CD4-positive, alpha-beta T cell treated with Interleukin-2 at 100 ng/mL for 4 hours (primary cell): ENCODE measurements at places on chromosomes 7 and 10.
A peak's percentile ranks its signal among the peaks of the same experiment; 100 is the strongest.

DNA sequence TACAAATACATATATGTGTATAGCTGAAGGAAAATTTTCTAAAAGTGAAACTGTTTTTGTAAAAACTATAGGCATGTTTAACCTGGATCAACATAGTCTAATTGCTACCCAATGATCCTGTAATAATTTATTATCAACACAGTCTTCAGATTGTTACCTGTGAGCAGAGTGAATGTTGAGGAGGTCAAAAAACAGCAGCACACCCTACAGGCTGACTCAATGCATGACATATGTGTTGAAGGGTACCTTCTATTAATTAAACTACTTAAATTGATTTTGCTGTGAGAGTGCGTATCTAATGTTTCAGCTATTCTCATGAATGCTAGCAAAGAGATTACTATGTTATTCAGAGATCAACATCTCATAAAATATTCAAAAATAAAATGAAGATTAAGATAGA, 411.4 kb downstream of the TNS3 start:
- DNase-seq = no peak

DNA sequence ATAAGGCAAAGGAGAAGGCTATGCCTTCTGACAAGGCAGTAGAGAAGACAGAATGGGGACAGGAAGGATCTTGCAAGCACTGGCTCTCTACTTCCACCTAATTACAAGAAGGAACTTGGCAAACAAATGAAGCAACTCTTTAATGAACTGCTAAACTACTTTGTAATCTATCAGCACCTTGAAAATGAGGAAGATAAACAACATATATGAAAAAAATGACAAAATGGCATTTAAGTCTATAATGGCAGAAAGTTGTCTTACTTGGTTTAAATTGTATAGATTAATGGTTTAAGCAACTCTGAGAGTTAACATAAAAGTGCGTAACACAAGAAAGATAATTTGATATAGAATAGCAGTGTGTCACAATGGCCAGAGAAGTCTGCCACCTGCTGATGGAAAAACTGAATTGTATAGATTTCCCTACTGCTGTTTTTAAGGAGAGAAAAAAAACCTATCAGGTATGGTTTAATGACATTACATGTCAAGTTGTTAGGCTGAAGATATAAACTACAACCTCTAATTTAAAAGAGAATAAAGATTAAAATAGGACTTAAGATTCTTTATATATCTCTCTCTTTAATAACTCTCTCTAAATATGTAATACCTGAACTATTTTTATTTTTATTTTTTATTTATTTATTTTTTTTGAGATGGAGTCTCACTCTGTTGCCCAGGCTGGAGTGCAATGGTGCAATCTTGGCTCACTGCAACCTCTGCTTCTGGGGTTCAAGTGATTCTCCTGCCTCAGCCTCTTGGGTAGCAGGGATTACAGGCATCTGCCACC, 11.8 kb downstream of the NT5C3A start:
- DNase-seq = peak; percentile 65

GRCh38 chr10:92530421-92530820, 43.5 kb downstream of the IDE start:
- DNase-seq = no peak

DNA sequence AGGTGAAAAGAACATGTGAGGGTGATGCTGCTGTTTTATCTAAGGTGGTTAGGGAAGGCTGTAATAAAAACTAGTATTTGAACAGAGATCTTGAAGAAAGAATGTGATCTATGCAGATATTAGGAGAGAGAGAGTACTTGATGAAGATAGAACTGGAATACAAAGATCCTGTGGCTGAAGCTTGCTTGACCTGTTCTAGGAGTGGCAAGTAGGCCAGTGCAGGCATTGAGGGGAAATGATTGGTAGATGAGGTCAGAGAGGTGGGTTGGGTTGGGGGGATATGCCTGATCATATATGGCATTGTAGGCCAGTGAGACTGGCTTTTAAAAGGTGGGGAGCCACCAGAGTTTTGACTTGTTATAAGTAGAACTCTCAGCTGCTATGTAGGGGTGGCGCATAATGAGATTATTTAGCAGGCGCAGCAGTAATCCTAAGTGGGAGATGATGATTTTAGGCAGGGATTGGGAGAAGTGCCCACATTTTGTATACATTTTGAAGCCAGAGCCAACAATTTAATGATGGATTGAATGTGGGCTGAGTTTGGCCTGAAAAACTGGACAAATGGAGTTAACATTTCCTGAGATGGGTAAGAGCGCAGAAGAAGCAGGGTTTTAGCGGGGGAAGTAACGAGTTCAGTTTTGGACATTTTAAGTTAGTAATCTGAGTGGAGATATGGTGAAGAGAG, 8.2 kb downstream of the CCSER2 start:
- no peak for DNase-seq

- DNase-seq = no peak
Observed at GRCh38 chr7:130150587-130150986, 54.6 kb downstream of the TMEM209 start.

DNA sequence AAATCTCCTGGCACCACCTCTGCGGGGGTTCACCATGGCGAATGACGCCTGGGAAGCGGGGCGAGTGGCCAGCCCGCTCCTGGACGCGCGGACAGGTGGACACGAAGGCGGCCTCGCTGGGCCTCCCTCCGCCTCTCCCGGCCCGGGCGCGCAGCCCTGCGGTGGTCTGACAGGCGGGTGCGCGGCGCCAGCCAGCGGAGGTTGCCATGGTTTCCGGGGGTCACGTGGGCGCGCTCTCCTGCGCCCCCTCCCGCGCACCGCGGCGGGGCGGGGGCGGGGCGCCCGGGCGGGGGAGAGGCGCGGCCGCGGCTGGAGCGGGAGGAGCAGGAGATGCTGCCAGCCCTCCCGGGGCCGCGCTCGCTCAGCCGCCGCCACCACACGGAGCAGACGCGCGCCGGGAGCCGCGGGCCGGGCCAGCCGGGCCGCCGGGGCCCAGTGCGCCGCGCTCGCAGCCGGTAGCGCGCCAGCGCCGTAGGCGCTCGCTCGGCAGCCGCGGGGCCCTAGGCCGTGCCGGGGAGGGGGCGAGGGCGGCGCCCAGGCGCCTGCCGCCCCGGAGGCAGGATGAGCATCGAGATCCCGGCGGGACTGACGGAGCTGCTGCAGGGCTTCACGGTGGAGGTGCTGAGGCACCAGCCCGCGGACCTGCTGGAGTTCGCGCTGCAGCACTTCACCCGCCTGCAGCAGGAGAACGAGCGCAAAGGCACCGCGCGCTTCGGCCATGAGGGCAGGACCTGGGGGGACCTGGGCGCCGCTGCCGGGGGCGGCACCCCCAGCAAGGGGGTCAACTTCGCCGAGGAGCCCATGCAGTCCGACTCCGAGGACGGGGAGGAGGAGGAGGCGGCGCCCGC, at the start of gene PRKAR2B:
Gene PRKAR2B (plus strand): TSS at position 359 of the 848 bp plus-strand sequence. CDS start 203 bp downstream, at position 562.
- DNase-seq = peak; percentile 76

DNA sequence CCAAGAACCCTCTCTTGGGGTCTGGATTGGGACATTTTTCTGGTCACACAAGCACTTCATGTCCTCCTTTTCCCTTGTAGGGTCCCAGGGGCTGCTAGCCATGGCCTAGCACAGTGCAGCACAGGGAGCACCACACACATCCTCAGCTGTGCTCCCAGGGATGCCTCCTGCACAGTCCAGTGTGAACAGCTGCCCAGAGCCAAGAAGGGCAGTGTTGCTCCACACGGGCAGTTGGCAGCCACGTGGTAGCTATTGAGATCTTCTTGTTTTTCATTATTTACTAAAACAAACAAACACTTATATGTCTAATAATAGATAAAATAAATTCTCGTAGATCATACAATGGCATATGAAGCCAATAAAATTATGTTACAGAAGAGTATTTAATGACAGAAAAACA, 13.9 kb upstream of the LANCL2 start:
- no peak for DNase-seq

- DNase-seq = no peak
Observed at GRCh38 chr7:25398418-25398817, 170.1 kb upstream of the NPVF start.

DNA sequence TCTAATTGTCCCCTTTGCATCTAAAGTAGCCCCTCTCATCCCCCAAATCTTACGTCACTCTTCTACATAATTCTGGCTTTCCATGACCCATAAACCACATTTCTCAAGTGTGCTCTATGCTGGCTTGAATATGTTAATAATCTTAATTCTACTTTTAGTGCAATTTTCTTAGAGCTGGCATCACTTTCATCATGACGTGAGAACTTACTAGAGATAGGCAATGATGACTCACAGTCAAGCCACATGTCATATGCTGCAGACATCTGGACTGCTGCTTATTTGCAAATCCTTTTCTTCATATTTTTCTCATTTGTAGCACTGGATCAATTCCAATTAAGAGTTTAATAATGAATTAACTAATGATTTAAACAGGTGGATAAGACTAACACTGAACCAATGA, 260.7 kb upstream of the PRKCQ start:
- DNase-seq = no peak

DNA sequence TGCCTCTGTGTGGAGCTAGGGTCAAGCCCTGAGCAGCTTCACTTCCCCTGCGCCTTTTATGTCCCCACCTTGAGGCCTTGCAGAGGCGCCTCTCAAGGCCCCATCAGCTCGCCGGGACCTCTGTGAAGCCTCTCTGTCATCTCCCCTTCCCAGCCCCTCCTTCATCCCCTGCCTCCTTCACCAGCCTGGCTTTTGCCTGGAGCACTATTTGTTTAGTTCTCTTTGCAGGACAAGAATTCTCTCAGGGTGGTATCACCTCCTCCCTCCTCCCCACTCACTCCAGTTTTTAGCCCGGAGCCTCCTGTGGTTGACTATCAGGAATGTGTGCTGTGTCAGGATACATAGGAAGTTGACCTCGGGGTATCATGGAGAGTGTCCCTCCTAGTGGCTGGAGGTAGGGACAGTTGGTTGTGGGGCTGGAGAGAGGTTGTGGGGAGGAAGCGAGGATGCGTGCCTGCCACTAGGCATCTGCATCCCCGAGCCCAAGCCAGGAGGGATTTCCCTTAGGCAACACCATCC, 89.8 kb upstream of the ANLN start:
- no peak for DNase-seq

DNA sequence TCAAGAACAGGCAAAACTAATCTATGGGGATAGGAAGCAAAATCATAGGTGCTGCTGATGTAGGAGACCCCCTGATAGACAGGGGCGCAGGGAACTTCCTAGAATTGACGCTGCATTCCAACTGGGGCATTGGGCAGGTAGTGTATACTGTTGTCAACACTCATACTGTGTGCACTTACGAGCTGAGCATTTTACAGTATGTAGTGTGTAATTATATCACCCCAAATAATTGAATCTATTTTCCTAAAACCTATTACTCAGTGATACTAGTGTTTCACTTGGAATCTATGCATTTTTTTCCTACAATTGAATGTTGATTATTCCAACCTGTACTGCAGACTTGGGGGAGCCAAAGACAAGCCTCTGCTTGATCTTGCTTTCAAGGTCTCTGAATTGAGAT, 207.0 kb upstream of the PRKCQ start:
- no peak for DNase-seq

DNA sequence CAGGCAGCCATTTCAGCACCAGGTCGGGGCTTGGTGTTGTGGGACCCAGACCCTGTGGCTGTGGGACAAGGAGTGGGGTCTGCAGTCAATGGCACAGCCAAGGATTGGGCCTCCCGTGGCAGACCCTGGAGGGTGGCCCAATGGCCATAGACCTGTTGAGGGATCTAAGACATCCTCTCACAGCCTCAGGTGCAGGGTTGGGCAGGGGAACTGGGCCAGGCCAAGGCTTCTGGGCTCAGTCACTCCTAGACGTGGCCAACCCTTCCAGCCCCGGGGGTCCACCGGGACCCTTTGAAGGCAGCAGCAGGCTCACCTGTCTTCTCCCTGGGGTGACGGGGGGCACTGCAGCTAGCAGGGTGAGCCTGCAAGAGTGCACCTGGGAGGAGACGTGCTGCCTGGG, 45.7 kb upstream of the DPYSL4 start:
- DNase-seq = no peak

GRCh38 chr10:97136756-97137155, 49.0 kb downstream of the SLIT1 start:
- DNase-seq = no peak

- DNase-seq = peak; percentile 7
Observed at GRCh38 chr10:17001297-17001744, 128.3 kb downstream of the CUBN start.

DNA sequence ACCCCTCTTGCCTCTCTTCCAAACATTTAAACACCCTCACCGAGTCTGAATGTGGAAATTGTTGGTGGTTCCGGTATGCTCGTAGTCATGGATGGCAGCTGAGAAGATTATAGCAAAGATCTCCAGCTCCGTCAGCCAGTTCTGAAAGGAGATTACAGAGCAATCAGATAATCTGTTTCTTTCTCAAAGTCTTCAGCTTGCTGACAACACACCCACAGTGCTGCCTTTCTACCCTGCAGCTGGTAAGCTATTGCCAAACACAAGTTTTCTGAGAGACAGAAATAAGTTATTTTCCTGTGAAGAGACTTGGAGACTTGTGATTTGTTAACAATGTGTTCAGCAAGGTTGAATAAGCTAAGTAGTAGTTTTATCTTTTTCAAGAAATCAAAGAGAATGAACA, 163.6 kb downstream of the PPP1R17 start:
- no peak for DNase-seq

GRCh38 chr10:132696204-132696603, 89.7 kb downstream of the NKX6-2 start:
- no peak for DNase-seq

- DNase-seq = no peak
Observed at GRCh38 chr10:123869020-123869414, 22.6 kb downstream of the CPXM2 start.

GRCh38 chr7:38630720-38631673, at the start of gene AMPH:
AMPH (minus strand) TSS chr7:38631373; CDS start chr7:38631351, 22 bp downstream.
- DNase-seq = no peak

DNA sequence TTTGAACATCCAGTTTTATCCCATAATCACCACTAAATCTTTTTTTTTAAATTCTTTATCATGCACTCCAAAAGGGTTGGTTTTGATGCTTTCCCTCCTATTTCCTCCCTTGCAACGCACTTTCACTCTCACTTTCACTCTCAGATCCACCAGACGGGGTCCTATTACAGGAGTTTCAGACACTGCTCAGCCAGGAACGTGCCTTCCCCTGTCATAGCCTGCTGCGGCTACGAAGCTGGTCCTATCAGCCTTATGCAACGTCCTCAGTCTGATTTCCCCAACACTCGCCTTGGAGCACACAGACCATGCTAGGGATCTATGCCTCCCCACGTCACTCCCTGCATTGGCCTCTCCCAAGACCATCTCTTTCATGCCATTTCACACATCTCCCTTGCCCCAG, 23.4 kb downstream of the ZPBP start:
- DNase-seq = peak; percentile 20

GRCh38 chr7:73364006-73364728, 36.2 kb downstream of the FKBP6 start:
- DNase-seq = no peak

- DNase-seq = no peak
Observed at GRCh38 chr10:22133749-22134624, 83.8 kb downstream of the EBLN1 start.

- no peak for DNase-seq
Observed at GRCh38 chr7:134350709-134351108, 34.0 kb upstream of the SLC35B4 start.

- no peak for DNase-seq
Observed at GRCh38 chr10:61398366-61399129, 54.6 kb downstream of the TMEM26 start.
